ENCODE measurements at places on chromosomes 7 and 10.
A peak's percentile ranks its signal among the peaks of the same experiment; 100 is the strongest.

- DNase-seq = peak; percentile 25
These were observed 31.8 kb downstream of the CRHR2 start for GRCh38 chr7:30650421-30650808.

DNA sequence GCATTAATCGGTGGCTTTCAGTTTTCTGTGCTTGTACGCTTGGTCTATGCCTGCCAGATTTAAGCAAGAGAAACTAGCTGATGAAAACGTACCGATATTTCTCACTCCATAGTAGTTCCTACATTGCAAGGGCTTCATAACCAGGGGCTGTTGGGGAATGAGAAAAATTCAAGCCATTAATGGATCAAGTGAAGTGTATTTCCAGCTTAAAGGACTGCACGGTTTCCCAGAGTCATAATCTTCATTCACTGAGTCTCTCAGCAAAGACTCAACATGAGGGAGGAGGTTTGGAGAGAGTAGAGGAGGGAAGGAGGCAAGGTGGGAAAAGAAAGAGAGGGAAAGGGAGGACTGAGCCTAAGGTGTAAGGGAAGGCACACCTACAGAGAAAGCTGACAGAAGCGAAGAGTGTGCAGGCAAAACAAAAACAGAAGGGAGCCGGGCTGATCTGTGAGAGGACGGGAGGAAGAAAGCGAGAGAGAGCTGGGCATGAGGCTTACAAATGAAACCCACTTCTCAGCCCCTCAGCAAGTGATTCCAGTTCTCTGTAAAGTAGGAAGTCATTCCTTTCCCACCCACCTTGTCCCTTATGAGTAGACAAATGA lies 625 bp downstream of the GIMAP2 start:
- no peak for DNase-seq

GRCh38 chr10:78931321-78932053 lies 137.3 kb upstream of the ZMIZ1 start:
- DNase-seq = no peak

GRCh38 chr7:97011536-97012364 lies 6.4 kb downstream of the DLX6 start:
- DNase-seq = no peak

- DNase-seq = no peak
These were observed 400.1 kb upstream of the ETV1 start for GRCh38 chr7:14389595-14389994.

GRCh38 chr10:96473866-96474265 lies 39.9 kb downstream of the TLL2 start:
- no peak for DNase-seq
